8988T (cell line): ENCODE measurements at places on chromosomes 6 and 20.
A peak's percentile ranks its signal among the peaks of the same experiment; 100 is the strongest.

DNA sequence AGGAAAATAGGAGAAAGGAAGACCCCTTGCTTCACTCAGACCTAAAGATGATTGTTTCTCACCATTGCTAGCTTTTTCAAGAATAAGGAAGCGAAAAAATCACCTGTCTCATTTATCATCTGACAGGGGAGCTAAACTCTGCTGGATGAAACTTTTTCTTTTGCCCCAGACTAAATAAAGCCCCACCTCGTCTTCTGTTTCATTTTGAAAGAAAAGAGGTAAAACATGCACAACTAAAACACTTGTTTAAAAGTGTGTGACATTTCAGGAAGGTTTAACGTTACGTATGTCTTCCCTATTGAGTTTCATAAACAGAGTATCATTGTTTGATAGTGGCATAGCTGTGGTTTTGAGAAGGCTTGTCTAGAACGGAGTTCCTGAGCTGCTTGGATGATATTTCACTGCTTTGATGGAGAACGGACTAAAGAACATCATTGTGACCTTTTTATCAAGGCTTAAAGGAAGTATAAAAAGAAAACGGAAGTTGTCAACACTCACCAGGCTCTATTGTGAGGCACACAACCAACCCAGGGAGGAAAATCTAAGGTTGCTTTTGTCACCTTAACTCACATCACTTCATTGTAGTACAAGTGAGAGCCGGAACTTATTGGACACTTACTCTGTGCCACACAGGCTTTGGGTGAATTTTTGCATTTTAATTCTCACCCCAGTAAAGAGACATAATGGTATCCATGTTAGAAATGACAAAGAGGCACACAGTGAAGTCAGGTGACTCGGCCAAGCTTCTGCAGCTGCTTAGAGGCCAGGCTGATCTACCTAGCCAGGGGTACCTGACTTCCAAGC is 29.5 kb downstream of the TSHZ2 start:
- no peak for DNase-seq

DNA sequence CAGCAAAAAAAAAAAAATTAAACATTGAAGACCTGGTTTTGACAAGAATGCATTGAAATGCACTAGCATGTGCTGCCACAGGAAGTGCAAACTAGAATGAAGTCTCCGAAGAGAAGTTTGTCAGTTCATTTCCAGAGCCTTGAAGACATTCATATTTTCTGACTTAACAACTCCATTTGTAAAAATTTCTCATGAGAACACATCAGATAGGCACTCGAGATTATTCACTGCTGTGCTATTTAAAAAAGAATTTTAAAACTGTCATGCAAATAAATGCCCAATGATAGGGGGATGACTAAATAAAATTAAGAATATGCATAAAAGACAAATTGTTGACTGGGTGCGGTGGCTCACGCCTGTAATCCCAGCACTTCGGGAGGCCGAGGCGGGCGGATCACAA is 394.6 kb upstream of the JARID2 start:
- DNase-seq = no peak

DNA sequence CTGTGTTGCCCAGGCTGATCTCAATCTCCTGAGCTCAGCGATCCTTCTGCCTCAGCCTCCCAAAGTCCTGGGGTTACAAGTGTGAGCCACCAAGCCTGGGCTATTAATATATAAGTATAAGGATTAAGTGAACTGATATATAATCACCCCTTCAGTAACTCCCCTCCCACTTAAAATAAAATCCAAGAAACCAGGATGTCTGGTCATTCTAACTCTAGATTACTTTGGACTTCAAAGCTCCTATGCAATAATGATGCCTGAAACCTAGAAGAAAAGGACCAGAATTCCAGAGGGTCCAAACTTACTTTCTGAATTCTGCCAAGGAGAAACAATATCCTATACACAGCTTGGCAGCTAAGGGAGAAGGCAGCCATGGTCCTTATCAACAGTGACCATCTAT is 206.8 kb upstream of the ZNF217 start:
- DNase-seq = no peak

DNA sequence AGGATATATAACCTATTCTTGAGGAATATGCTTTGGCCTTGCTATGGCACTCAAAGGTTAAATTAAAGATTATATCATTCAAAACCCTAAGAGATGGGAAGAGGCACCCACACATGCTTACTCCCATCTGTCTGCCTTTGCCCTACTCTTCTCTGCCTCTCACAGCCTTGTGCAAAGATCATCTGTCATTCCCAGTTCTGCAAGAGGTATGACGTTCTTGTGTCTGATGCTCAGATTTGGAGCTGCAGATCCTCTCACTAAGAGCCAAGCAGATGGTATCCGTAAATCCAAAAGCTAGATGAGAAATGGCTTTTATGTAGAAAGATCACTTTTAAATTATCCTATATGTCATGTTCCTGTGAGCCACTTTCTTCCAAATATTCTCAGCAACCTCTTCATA is 112.0 kb downstream of the GPR63 start:
- DNase-seq = no peak

DNA sequence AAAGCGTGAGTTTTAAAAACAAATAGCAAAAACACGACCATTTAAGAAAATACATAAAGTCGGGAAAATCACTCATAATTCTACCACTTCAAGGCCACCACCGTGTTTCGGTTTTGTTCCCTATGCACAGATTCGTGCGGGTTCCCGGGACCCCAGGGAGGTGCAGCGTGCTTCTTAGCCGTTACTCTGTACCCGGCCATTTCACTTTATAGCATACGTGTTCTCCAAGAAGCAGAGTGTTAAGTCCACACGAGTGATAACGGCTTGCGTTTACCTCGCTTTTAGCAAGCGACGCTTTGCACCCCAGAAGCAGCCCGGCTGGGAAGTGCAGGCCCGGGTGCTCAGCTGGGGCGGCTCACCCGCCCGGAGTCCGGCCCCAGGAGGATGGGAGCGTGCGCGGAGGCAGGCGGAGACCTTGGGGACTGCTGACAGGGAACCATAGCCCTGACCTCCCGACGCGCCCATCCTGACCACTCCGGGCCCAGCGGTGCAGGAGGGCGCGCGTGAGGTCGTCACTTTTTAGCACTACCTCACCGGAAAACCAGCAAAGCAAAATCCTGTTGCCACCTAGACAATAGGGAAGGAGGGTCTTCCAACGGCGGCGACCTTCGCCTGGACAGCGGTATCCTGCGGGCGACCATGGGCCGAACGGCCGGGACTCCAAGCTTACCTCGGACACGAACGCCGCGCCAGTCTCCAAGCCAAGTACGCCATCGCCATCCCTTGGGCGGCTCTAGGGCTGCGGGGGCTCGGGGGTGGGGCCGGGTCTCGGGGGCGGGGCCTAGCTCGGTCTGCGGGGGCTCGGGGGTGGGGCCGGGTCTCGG is at the start of gene ECI2:
Gene ECI2, minus strand, starts transcription at position 735 of the 824 bp plus-strand sequence. Its CDS starts 15 bp downstream, at position 720.
- DNase-seq = peak; percentile 51

DNA sequence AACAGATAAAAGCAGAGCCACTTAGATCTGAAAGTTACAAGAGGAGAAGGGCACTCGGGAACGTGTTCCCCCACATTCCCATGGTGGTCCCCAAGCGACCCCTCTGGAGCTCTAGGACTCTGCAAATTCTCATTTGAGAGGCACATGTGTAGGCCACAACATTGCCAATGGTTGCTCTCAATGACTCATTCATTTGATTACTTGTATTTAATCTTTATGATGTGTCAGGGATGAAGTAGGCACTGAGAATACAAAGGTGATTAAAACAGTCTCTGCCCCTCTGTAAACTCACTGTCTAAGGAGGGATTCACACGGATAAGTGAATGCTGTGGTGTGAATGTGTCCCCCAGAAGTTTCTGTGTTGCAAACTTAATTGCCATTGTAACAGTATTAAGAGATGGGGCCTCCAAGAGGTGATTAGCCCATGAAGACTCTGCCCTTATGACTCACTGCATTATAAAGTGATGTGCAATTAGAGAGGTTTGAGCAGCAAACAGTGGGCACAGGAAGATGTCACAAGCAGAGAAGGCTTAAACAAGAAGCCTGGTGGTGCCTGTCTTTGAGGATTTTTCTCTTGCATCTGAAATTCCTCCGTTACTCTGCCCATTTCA is 34.0 kb upstream of the TRAM2 start:
- DNase-seq = no peak

DNA sequence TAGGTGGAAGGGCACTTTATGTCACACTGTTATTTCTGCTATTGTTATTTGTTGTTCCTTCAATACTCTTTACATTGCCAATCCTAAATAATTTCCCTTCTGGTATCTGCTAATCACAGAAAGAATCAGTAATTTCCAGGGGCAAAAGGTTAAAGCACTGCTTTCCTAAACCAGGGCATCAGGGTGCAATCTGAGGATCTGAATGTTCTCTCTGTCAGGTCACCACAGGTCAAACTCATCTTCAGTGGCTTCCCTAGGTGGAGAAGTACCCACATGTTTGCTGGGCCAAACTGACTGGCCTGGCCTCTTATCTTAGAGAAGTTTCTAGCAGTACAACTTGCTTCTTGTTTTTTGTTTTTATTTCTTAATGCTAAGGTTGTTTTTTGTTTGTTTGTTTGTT is 118.7 kb downstream of the OPRM1 start:
- DNase-seq = no peak

DNA sequence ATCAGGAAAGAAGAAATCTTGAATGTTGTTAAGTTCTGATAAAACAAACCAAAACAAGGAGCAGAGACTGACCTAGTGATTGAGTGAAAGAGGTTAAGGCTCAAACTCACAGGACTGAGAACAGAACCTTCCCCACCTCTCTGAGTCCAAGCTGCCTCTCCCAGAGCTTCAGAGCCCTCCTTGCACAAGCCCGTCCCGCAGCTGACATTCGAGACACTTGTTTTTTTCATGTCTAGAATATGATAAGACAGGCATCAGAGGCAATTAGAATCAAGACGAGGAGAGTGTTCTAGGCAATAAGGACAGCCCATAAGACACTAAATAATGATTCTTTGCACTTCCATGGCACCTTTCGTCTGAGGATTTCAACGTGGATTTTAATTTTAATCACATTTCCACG is 140.6 kb downstream of the PXDC1 start:
- no peak for DNase-seq

DNA sequence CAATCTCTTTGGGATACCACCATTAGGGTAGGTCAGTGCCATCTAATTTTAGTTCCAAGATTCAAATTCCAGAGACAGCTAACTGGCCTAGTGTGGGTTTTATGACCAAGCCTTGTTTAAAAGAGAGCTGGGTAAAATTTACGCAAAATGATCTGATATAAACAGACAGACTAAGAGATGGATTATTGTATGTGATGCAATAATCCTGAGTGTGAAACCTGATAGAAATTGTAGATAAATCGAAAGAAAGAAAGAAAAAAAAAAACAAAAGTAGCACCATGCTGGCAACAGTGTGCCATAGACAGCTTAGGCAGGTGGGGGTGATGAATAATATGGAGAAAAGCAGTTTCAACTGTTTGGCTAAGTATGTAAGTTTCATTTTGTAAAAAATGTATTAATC is 2.9 kb downstream of the ZNF184 start:
- no peak for DNase-seq

DNA sequence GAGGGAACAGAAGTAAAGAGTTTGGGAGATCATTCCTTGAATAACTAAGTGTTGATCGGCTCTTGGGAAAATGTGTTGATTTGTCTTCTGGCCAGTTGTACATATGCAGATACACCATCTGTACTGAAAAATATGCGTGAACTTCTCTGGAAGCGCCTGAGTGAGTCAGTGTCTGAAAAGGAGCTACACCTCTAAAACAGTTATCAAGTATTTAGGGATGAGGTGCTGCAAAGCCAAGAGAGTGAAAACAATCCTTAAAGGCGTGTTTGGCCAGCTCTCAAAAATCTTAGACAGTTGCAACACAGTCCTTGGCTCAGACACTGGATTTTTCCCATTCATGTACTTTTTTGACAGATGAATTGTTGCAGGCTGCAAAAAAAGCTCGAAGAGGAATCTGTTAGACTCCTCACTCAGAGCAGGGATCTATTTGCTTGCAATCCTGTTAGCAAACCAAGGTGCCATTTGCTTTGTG is 61.3 kb downstream of the BMP6 start:
- DNase-seq = no peak

- DNase-seq = no peak
These were observed 97.7 kb upstream of the PTPN1 start for GRCh38 chr20:50412499-50412898.

DNA sequence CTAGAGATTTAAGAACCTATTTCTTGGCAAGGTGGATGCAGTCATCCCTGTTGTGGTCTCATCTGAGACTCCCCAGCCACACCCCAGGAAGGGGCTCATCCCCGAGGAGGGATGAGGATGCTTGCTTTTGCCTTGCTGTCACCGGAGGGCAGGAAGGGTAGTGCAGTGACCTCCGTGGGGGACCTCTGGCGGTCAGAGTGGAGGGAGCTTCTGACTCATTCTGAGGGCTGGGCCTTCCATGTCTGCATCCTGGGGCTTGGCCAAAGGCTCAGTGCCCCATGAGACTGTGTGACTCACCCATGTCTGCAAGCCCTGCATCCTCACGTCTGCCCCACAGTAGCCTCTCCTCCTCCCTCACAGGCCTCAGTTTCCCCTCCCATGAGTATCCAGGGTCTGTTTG is 38.7 kb downstream of the UQCC2 start:
- DNase-seq = peak; percentile 96
